Prostate gland (tissue), 2 donors: ENCODE measurements at places on chromosomes 12 and 14. TPM values are rescaled to one million over a fixed set of nuclear protein-coding genes. Genes with fewer than 3 reads are reported as not detected.

MEG3 gene
- 21.9 TPM for total RNA-seq

GRIN2B gene
- total RNA-seq: 0.11 TPM

- H3K27me3 ChIP-seq: no peaks in the 10 kb centered on the region
- H3K4me3 ChIP-seq: no peak overlapping the region
- H3K36me3 ChIP-seq: peaks cover 6% of the 10 kb centered on the region
- no peaks in the 10 kb centered on the region for H3K4me1 ChIP-seq
- H3K27ac ChIP-seq: no peak overlapping the region
These were observed 7.8 kb downstream of the SH2B3 start for GRCh38 chr12:111413442-111414086.

GRCh38 chr12:47838286-47838931 is 18.7 kb upstream of the HDAC7 start:
- H3K27ac ChIP-seq: no peak overlapping the region
- DNase-seq: no peak
- no peaks in the 10 kb centered on the region for H3K36me3 ChIP-seq
- H3K27me3 ChIP-seq: no peaks in the 10 kb centered on the region
- no peaks in the 10 kb centered on the region for H3K4me1 ChIP-seq

GPR132 gene
- 0.68 TPM for total RNA-seq

DNA sequence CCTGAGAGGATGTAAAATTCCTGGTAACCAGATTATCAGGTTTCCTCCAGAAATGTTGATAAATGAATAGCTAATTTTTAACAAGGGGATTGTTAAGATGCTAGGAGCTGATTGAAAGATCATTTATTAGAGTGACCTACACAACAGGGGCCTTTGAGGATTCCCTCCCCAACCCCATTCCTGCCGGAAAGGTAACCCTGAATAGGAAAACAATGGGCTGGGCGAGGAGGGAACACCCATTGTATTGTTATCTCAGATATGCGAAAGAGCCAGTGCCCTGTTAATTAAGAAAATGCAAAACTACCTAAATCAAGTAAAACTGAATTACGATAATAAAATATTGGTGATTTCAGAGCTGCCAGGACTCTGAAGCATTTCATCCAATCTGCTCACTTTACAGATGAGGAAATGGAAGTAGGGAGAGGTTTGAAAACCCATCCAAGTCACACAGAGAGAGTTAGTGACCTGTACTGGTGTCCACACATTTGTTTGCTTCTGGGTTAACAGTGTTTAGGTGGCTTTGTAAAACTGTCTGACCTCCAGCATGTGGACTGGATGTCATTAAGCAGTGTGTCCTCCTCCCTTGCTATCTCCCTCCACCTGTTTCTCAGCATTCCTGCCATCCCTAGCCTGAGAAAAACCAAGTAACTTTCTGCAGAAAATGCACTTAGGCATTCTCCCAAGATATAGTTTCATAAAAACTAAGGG is 214.8 kb downstream of the TTC6 start:
- H3K4me1 ChIP-seq: no peaks in the 10 kb centered on the region
- peak; percentile 9 for DNase-seq
- H3K4me3 ChIP-seq: no peak overlapping the region
- H3K27me3 ChIP-seq: no peaks in the 10 kb centered on the region
- no peak overlapping the region for H3K27ac ChIP-seq
